ENCODE measurements at places on chromosomes 3 and 15. TPM values are rescaled to one million over a fixed set of nuclear protein-coding genes. Genes with fewer than 3 reads are reported as not detected.
A peak's percentile ranks its signal among the peaks of the same experiment; 100 is the strongest.

- DNase-seq, result no peak
These were observed 592.2 kb upstream of the TBL1XR1 start for GRCh38 chr3:177789500-177789899.

Gene SERPINI1
- 9.3 TPM for total RNA-seq

GRCh38 chr3:15724446-15724845 is 73.3 kb downstream of the ANKRD28 start:
- no peak for DNase-seq

Gene STAG1
- 60.3 TPM for total RNA-seq

- no peak for DNase-seq
These were observed 63.9 kb downstream of the GLCE start for GRCh38 chr15:69224383-69224782.

GRCh38 chr15:43270676-43271306 is 4.1 kb upstream of the TGM5 start:
- DNase-seq, result peak; percentile 23

- no peak for DNase-seq
These were observed 75.0 kb downstream of the MAGEF1 start for GRCh38 chr3:184636741-184637316.

Gene TGFBR2
- 113 TPM for total RNA-seq

- no peak for DNase-seq
These were observed 55.9 kb upstream of the RARB start for GRCh38 chr3:25372167-25372566.

Data from natural killer cell (primary cell).